Astrocyte of the spinal cord (primary cell): ENCODE measurements at places on chromosomes 6 and 20.

DNA sequence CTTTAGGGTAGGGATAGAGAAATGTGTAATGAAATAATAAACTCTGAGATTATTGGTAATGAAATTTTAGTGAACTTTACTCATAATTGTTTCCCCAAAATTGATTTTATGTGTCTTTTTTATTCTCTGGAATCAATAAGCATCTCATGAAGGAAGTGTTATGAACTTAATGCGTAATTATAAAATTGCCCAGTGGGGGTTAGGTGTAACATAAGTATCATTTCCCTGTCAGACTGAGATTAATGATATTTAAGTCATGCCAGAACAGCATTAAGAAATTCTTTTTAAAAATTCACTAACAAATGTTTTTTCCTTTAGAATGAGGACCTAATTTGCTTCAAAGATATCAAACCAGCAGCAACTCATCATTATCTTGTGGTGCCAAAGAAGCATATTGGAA, 10.0 kb downstream of the HINT3 start:
- DNase-seq: no peak

GRCh38 chr6:16898640-16899396, 137.6 kb upstream of the ATXN1 start:
- no peak for DNase-seq

- DNase-seq: no peak
Measured at GRCh38 chr6:4441981-4442434, 306.6 kb upstream of the ECI2 start.

- no peak for DNase-seq
Measured at GRCh38 chr6:84526631-84527030, 237.8 kb downstream of the TBX18 start.

DNA sequence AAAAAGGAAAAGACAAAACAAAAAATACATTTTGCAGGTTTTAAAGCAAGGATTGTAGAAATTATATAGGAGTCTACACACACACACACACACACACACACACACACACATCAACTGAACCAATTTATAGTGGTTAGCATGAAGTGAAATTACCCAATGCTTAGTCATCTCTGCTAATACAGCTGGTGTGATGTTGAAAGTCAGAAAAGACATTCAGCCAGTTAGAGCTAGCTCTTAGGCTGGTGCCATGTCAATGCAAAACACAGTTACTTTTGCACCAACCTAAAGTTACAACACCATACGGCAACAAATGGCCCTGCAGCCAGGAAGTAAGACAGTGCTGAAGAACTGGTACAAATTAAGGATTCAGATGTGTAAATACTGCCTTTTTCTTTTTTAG, 15.2 kb downstream of the FAM210B start:
- peak; percentile 89 for DNase-seq

DNA sequence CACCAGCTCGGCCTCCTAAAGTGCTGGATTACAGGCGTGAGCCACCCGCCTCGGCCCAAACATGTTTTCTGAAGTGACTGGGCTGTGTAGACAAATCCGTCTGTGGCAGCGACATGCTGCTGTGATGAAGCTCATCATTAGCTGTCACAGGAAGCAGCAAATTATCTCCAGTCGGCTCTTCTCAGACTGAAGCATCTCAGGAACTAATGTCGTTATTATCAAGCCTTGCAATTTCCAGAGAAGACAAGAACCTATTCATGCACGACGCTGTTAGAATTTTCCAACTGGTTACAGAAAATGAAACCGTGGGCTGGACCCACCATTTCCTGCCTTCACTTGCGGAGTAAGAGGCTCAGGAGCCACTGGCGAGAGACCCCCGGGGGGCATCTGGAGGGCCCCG, 17.1 kb upstream of the NTSR1 start:
- DNase-seq: no peak

DNA sequence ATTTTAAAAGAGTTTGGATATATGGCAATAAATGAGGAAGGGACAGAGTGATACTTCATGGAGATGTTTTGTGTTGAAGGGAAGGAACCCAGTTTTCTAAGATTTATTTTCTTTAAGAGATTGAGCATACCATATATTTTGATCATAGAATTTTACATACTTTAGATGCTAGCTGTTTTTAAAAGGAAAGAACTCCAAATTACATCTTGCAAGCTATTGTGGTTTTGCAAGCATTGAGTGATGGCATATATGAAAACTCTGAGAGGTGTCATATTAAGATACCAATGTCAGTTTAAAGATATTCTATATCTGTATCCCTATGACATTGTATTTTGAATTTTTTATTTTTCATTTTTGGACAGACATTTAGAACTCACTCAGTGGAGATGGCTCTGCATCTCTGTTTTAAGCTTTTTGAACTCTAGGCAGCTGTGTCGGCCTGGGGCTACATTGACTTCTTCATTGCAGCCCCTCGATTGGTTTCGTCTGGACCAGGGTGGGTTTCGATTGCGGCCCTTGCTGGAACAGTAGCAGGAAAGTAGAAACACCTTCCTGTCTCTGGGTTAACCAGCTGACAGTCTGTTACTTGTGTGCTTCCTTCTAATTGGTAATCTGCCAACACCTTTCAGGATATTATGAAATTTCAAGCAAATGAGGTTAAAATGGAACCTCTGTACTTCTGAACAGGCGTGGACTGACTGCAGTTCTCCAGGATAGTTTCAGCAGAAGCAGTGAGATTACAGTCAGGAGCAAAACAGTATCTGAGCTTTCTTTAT, 14.0 kb downstream of the IGF2R start:
- peak; percentile 30 for DNase-seq

DNA sequence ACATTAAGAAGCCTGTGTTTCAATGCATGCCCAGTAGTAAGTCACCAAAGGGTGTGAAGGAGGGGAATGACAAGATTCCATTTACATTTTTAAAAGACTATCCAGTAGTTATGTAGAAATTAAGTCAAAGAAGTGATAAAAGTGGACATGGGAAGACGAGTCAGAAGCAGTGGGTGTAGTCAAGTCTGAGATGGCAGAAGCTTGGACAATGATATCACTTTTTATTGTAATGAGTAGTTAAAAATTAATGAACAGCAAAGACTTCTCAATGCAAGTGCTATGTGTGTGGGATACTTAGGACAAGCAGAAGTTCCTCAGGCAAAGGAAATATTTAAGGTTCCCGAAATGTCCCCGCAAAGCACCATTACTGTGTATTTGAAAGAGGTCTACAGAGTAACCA, 156.0 kb downstream of the DST start:
- no peak for DNase-seq

GRCh38 chr6:3419624-3420272, 37.1 kb downstream of the SLC22A23 start:
- DNase-seq: peak; percentile 68

DNA sequence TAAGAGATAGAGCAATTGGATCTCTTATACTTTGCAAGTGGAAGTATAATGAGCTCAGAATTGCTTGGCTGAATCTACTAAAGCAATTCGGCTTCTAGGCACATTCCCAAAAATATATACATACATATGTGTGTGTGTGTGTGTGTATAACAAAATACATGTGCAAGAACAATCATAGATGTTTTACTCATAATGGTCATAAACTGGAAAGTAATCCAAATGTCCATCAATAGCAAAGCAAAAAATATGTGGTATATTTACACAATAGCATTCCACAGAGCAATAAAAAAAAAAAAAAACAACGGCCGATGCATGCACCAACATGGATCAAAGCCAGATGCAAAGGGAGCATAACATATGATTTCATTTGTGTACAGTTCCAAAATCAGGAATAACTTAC, 707.9 kb downstream of the RFPL4B start:
- no peak for DNase-seq

- DNase-seq: no peak
Measured at GRCh38 chr20:43936104-43936770, 21.6 kb downstream of the TOX2 start.

- peak; percentile 66 for DNase-seq
Measured at GRCh38 chr6:80519811-80520594, 413.5 kb downstream of the BCKDHB start.

DNA sequence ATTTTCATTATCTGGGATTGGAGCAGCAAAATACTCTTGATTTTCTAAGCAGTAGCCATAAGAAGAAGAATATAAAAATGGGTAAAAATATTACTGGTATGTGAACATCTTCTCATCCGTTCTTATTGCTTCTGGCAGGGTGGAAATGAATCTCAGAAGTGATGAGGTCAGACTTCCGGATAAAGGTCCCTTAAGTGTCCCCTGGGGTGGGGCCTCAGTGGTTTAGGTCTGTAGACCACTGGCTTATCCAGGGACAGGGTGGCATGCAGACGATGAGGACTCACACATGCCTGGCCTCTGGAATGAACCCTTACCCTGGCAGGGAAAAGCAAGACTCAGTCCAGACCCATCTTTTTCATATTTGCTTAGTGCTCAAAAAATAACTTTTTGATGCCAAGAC, 143.3 kb downstream of the UST start:
- DNase-seq: no peak

DNA sequence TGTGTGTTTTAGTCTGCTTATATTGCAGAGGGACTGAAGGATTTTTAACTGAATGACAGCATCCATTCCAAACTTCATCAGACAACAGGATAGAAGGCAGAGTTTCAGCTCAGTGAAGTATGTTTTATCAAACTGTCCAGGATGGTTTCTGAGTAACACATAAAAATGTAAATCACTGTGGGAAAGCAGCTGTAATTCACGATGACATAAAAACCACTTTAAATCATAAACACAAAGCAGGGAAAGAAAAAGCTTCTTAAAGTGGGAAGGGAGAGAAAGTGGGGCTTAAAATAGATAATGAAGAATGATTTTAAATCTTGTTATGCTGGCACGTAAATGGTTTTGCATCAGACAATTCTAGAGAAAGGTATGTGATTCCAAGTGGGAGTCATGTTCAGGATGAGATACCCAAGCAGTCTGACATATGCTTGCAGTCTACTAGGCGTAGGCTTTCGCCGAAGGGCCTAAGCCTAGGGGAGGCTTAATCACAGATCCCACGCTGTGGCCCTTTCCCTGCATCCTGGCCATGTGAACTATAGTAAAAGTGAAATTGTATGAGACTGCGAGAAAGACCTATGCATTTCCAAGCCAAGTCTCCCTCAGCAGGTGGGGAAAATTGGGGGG, 610.6 kb downstream of the PRKN start:
- no peak for DNase-seq

- DNase-seq: peak; percentile 36
Measured at GRCh38 chr6:165231581-165232561, 77.5 kb downstream of the C6orf118 start.

- DNase-seq: no peak
Measured at GRCh38 chr6:137827977-137828810, 38.9 kb upstream of the TNFAIP3 start.

DNA sequence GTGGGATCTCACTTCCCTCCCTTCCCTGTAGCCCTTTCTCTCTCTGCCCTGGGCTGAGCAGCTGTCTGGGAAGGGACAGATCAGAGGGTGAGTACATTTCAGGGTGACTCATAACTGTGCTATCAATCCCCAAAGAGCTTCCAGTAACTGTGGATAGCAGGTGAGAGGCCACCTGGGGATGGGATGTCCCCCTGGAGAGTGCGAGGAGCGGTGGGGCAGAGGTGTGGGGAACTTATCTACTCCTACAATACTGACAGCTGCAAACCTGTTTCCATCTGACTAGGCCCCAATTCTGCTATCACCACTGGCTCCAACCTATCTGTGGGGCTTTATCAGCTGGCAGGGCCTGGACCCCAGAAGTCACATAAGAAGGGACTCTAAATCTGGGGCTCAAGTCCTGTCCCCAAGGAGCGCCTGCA, 32.6 kb downstream of the KCNK5 start:
- DNase-seq: no peak

GRCh38 chr6:20639161-20639560, 104.9 kb downstream of the CDKAL1 start:
- no peak for DNase-seq

DNA sequence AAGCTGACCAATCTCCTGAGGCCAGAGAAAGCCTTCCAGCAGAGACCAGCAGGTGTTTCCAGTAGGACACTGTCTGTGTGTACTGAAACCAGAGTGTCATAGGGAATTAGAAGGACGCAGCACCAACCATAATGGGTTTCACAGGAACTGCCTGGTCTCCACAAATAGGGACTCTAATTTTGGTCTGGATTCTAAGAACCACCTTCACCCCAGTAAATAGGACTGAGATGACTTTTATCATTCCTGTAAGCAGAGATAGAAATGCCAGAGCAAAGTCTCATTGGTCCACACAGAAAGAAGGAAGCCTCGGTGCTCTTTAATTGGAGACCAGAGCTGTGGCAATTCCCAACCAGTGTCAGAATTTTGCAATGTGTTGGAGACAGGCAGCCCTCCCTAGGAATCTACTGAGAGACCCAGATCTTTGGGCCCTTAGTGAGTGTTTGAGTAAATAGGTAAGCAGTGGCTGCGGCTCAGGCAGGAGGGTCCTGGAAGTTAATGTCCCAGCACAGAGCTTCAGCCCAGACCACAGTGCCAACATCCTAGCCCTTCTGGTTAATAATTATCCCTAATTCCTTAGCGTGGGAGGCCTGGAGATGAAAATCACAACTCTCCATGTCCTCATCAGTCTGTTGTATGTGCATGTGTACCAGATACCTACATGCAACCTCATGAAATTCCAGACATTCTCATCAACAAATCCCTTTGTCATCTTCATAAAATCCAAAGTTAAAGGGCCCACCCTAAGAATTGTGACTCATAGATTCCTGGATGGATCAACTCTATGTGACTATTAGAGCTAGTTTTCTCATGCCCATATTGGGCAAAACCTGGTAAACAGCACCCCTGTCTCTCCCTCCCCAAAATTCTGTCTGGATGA, 81.2 kb downstream of the UNC5CL start:
- peak; percentile 45 for DNase-seq

- DNase-seq: peak; percentile 81
Measured at GRCh38 chr6:117506180-117506835, 23.8 kb downstream of the DCBLD1 start.

- no peak for DNase-seq
Measured at GRCh38 chr6:169568314-169569087, 133.3 kb downstream of the WDR27 start.

DNA sequence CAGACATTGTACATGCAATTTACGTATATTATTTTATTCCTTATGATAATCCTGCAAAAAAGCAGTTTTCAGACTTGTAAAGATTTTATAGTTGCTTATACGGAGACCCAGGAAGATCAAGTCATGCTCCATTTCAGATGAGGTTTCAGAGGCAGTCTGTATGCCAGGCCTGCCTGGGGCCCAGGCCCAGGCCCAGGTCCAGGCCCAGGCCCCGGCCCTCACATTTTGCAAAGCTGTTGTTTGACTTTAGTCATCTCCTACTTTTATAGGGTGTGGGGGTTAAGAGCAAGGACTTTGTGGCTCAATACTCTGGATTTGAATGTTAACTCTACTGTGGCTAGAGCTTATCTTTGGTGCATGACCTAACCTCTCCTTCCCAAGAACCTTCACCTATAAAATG, 217.9 kb downstream of the SAMD5 start:
- DNase-seq: no peak
